ENCODE measurements at places on chromosomes 5 and 9.

- no peak for DNase-seq
Measured at GRCh38 chr5:10673017-10673389, 88.0 kb downstream of the DAP start.

DNA sequence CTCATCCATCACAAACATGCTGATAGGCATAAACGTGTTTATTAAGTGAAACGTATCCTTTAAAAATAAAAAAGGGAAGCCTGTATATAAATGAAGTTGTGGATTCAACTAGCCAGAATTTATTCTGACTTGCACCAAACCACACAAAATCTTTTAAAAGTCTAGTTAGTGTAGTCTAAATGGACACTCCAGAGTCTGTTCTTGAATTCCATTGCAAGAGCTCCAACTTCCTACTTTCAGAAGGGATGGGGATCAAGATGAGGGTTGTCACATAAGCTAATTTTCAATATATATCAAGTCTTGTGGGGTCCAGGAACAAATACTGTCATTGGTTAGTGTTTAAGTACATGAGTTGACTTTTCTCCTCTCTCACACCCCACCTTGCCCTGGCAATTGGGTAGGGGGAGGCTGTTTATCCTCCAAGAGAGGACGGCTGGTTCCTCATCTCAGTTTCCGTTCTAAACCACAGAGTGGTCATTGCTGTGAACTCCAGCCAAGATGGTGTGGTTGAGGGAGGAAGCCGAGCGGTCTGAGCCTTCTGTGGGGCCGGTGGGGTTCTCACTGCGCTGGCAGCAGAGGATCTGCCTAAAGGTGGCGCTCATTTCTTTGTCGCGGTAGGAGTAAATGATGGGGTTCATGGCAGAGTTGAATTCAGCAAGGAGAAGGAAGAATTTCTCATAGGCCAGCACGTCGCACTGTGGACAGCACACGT, 163.2 kb downstream of the LPAR1 start:
- peak; percentile 68 for DNase-seq

- no peak for DNase-seq
Measured at GRCh38 chr5:80755626-80756025, 100.8 kb upstream of the DHFR start.

DNA sequence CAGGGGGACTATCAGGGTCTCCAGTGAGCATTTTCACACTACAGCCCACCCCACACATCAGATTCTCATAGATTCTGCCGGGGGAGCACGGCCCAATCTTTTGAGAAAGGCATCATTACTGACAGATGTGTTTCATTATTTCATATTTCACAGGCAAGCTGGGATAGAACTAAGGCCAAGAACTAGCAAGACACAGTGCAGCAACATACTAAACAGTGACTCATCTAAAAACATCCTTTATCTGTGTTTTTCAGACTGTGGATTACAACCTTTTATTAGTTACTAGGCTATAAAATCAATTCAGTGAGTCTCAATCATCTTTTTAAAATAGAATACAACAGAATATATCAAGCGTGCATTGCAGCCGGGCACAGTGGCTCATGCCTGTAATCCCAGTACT, 59.8 kb downstream of the CPLANE1 start:
- DNase-seq: no peak

DNA sequence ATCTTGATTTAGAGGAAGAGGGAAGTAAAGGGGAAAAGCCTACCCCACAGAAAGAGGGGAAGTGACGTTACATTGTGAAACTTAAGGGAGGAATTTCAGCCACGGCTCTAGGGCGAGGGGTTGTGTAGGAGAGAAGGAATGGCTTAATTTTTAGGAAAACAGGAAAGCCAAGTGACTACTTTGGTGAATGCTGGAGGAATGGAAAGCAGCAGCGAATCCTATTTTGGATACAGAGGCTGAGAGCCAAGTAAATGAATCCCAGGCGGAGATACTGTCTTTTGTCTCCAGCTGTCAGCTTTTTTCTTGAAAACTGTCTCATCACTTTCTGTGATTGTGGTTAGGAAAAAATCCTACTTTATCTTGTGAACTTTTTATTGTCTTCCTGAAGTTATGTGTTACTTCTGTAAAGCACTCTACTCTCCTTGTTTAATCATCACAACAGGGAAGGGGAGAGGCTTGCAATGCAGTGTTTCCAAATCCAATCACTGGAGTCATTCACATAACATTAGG, 188.4 kb downstream of the TSSK1B start:
- peak; percentile 37 for DNase-seq

Data from femur (tissue), 1 donor.